Common myeloid progenitor, CD34-positive (primary cell): ENCODE measurements at places on chromosomes 13 and 19.

- DNase-seq, result no peak
- H3K36me3 ChIP-seq, result no peaks in the 10 kb centered on the region
- H3K27me3 ChIP-seq, result no peaks in the 10 kb centered on the region
- H3K27ac ChIP-seq, result no peak overlapping the region
Measured at GRCh38 chr13:72004784-72005374, 137.9 kb upstream of the DACH1 start.

GRCh38 chr19:6113616-6114188 is 3.4 kb upstream of the RFX2 start:
- no peak for DNase-seq
- no peak overlapping the region for H3K4me3 ChIP-seq
- no peaks in the 10 kb centered on the region for H3K36me3 ChIP-seq

DNA sequence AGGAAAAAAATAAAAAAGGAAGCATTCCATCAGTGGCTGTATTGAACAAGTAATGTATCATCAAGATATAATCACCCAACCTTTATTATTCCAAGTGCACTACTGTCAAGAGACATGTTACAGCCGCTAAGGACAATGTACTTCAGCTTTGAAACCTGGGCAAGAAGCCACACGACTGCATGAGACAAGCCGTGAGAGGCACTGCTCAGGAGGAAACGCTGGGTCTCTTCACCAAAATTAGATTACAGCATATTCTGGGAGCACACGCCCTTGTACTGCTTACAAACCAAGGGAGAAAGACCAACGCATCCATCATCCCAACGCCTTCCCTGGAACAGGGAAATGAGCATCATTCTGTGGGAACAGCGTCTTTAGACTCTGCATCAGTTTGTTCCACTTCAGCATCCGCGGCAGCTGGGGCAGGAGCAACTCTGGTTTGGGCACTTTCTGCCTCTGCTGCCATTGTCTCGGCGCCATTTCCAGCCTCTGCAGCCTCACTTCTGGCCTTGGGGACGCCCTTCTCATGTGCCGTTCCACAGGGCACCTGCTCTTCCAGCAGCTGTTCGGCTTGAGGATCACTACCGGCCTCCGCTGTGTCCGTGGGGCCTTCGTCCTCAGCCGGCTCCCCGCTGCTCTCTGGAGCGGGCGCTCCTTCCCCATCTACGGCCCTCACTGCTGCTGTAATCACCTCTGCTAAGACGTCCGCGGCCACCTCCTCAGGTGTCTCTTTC is 22.4 kb upstream of the BRD4 start:
- peaks cover 43% of the 10 kb centered on the region for H3K36me3 ChIP-seq
- no peaks in the 10 kb centered on the region for H3K4me1 ChIP-seq
- H3K27ac ChIP-seq, result no peak overlapping the region
- H3K4me3 ChIP-seq, result no peak overlapping the region
- no peaks in the 10 kb centered on the region for H3K27me3 ChIP-seq

DNA sequence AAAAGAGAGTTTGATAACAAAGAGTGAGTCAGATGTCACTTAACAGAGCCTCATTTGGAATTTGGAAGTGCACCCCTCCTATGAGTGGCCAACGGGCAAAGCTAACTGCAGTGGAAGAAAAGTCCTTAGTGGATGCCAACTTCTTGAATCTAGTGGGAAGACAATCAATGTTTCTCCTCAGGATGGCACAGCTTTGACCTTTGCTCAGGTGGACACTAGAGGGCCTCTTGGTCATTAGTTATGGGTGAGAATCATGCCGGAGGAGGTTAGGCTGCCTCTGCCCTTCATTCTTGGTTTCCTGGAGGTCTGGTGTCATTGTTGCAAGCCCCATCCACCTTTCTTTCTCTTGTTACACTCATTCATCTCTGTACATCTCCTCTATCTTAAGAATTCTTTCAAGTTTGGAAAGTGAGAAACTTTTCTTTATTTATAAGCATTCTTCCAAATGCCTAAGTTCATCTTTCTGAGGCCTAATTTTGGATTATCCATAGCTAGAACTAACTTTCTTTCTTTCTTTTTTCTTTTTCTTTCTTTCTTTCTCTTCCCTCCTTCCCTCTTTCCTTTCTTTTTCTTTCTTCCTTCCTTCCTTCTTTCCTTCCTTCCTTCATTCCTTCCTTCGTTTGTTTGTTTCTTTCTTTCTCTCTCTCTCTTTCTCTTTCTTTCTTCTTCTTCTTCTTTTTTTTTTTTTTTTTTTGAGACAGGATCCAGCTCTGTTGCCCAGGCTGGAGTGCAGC is 327.2 kb upstream of the TSHZ3 start:
- H3K36me3 ChIP-seq, result no peaks in the 10 kb centered on the region
- peaks cover 2% of the 10 kb centered on the region for H3K27me3 ChIP-seq
- H3K4me1 ChIP-seq, result no peaks in the 10 kb centered on the region
